ENCODE measurements at places on chromosomes 7 and 10.
A peak's percentile ranks its signal among the peaks of the same experiment; 100 is the strongest.

GRCh38 chr7:141455723-141456122, 95.5 kb upstream of the AGK start:
- H3K36me3 ChIP-seq: no peaks in the 10 kb centered on the region
- no peak overlapping the region for H3K4me3 ChIP-seq
- H3K4me1 ChIP-seq: 0 out of 2 replicates have a peak, but pooled peaks cover 1% of the 10 kb centered on the region
- H3K27me3 ChIP-seq: no peaks in the 10 kb centered on the region
- DNase-seq: no peak
- H3K27ac ChIP-seq: no peak overlapping the region

GRCh38 chr10:27752673-27753237, 7.1 kb upstream of the MKX start:
- H3K27me3 ChIP-seq: peaks cover 31% of the 10 kb centered on the region
- no peak for DNase-seq
- no peaks in the 10 kb centered on the region for H3K36me3 ChIP-seq

GRCh38 chr10:101050208-101051069, 11.3 kb upstream of the KAZALD1 start:
- peak; percentile 89 for DNase-seq
- H3K4me1 ChIP-seq: peaks cover 31% of the 10 kb centered on the region
- H3K36me3 ChIP-seq: no peaks in the 10 kb centered on the region

DNA sequence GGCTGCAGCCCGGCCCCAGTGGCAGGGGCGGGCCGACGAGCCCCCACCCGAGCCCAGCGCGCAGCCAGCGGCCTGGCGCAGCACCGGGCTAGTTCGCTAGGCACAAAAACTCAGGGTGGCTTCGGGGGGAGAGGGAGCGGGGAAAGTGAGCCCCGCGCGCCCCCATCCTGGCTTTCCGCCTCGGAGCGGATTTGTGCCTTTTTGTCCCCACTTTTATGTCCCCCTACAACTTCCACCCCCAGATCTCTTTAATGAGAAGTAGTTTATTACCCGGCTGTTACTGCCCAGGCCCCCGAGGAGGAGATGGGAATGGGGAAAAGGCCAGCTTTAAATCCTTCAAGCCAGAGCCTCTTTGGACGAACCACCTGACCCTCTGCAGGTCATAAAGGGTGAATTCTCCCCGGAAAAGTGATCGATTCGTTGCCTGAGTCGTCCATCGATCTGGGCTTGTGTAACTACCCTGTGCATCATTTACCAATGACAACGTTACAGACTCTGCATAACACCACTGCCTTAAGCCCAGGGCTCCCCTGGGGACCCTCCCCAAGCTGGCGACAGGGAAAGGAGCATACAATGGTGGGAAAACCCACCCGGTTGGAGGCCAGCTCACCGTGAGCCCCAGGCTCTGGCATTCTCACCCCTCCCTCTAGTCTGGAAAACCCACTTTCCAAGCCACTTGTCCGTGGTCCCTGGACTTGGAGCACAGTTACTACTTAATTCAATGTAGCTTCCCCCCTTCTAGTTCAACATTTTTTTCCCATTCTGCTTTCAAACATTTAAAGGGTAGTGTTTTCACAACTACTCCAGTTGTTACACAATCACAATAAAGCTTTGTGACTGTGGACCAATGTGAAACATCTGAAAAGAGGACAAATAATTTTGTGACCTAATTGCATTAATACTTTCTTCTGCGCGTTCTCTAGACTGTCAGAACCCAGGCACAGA, 748 bp upstream of the SH3PXD2A start:
- DNase-seq: peak; percentile 40
- H3K27me3 ChIP-seq: peaks cover 47% of the 10 kb centered on the region
- peaks cover 13% of the 10 kb centered on the region for H3K4me1 ChIP-seq
- no peak overlapping the region for H3K27ac ChIP-seq
- peak overlapping the region; percentile 92 for H3K4me3 ChIP-seq

DNA sequence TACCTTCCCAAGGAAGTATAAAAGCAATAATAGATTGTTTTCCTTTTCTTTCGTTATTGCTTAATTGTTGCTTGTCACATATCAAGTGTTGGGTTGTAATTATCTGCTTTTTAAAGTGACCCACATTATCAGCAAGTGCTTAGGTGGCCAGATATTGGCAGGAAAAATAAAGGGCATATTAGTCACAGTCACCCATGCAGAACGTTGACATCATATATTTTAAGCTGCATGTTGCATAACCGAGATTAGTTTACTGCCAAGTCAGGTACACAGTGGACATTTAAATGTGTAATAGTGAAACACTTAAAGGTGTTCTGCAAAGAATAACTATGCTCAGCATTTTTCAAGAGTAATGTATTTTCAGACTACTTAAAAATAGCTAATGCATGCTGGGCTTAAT, 11.4 kb downstream of the NEBL start:
- H3K4me3 ChIP-seq: no peak overlapping the region
- no peaks in the 10 kb centered on the region for H3K36me3 ChIP-seq
- no peak for DNase-seq
- peaks cover 12% of the 10 kb centered on the region for H3K4me1 ChIP-seq
- H3K27me3 ChIP-seq: no peaks in the 10 kb centered on the region

DNA sequence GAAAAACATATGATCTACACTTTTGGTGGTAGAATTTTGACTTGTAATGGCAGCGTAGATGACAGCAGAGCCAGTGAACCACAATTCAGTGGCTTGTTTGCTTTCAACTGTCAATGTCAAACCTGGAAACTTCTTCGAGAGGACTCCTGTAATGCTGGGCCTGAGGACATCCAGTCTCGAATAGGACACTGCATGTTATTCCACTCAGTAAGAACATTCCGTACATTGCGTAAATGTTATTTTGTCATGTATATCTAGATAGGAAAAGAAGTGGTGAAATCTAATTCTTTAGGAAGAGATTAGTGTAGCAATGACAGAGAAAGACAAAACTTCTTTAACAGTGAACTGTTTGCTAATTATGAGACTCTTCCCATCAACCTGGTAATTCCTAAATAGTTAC, 112.9 kb downstream of the PODXL start:
- H3K27me3 ChIP-seq: no peaks in the 10 kb centered on the region
- H3K27ac ChIP-seq: no peak overlapping the region
- H3K4me1 ChIP-seq: peaks cover 10% of the 10 kb centered on the region
- H3K36me3 ChIP-seq: 0 out of 2 replicates have a peak, but pooled peaks cover 2% of the 10 kb centered on the region
- no peak for DNase-seq

DNA sequence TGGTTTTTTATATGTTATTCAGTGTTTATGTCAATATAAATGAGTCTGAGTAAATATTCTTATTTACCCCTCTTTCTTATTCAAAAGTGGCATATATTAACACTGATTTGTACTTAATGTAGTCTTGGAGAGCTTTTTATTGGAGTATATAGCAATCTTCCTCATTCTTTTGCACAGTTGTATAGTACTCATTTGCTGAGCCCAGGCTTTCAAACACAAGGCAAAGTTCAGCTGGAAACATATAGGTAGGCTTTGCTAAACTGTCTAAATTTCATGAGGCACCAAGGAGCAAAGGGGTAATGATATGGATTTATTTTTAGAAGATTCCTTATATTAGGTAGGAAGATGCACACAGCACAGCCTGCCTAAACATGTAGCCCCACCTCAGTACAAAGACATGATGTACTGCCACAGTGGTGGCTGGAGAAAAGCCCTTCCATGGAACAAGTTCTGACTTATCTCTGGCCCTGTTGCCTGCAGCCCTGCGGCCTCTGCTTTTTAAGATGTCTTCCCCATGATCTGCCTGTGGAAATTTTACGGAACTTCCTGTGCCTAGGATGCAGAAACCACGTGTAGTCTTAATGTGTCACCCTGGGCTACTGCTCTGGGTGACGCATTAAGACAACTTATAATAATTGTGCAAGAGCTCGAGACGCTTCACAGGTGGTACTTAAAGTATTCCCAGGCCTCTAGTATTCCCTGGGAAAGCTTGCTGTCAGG, 9.6 kb upstream of the PDCD4 start:
- no peak for DNase-seq
- H3K27ac ChIP-seq: no peak overlapping the region
- H3K4me3 ChIP-seq: no peak overlapping the region
- H3K4me1 ChIP-seq: no peaks in the 10 kb centered on the region

- H3K27ac ChIP-seq: no peak overlapping the region
- no peak overlapping the region for H3K4me3 ChIP-seq
- no peaks in the 10 kb centered on the region for H3K27me3 ChIP-seq
Measured at GRCh38 chr10:77357611-77358310, 279.8 kb downstream of the KCNMA1 start.

DNA sequence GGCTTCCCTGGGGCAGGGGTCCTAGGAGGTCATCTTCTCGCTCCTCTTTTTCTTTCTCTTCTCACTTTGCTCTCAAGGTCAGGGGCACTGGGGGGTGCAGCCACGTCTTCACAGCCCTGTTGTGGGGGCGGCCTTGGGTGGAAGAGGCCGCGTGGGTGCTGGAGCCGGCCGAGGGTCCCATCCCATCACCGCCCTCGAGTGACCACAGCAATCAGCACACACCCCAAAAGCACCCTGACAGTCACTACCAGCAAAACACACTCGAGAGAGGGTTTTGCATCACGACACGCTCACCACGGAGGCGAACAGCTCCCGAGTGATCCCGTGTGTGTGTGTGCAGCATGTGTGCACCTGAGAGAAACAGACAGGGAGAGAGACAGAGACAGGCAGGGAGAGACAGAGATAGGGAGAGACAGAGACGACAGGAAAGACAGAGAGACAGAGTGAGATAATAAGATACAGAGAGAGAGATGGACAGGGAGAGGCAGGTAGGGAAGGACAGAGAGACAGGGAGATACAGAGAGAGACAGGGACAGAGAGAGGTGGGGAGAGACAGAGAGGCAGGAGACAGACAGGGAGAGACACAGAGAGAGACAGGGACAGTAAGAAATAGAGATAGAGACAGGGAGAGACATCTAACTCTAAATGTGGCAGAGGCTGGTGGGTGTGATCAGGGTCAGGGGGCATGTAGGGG, 100.9 kb downstream of the WDR37 start:
- no peak for DNase-seq
- no peaks in the 10 kb centered on the region for H3K36me3 ChIP-seq
- no peak overlapping the region for H3K27ac ChIP-seq
- no peaks in the 10 kb centered on the region for H3K4me1 ChIP-seq
- no peak overlapping the region for H3K4me3 ChIP-seq

DNA sequence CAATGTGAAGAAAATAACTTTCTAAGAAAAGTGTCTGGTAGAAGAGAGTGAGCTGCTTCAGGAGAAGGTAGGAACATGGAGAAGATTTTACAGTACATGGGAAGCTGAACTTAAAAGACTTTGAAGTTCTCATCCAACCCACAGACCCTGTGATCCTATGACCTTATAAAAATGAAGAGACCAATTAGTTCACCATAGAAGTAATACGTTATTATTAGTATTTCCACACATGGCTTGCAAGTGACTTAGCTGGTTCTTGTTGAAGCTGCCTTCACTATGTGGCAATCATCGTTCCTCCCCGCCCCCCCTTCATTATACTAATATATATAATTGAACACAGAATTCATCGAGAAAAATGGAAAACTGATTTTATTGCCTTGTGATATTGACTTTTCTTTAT, 129.1 kb downstream of the SND1 start:
- no peak overlapping the region for H3K27ac ChIP-seq
- DNase-seq: no peak
- no peaks in the 10 kb centered on the region for H3K36me3 ChIP-seq
- no peak overlapping the region for H3K4me3 ChIP-seq
- peaks cover 36% of the 10 kb centered on the region for H3K4me1 ChIP-seq

DNA sequence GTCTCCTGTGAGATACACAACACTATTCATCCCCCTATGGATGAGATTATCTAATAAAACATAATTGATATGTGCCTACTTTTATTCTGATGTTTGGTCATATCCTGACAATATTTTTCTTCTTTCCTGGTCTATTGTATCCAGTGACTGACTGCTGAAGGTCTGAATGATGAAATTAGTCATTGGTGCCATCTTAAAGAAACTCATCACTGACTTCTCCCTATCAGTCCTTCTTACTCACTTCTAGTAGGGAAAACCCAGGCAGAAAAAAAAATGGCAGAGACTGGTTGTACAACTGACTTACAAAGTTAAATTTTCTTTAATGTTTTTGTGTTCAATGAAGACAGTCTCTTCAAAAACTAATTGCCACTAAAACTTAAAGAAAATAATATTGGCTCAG, 377.4 kb downstream of the HTR7 start:
- no peak overlapping the region for H3K4me3 ChIP-seq
- H3K27ac ChIP-seq: no peak overlapping the region
- 0 out of 2 replicates have a peak, but pooled peaks cover 7% of the 10 kb centered on the region for H3K4me1 ChIP-seq

- no peaks in the 10 kb centered on the region for H3K27me3 ChIP-seq
- DNase-seq: no peak
- H3K4me3 ChIP-seq: no peak overlapping the region
- H3K36me3 ChIP-seq: peaks cover 8% of the 10 kb centered on the region
- peaks cover 18% of the 10 kb centered on the region for H3K4me1 ChIP-seq
Measured at GRCh38 chr10:31697271-31698180, 231.1 kb downstream of the ARHGAP12 start.

DNA sequence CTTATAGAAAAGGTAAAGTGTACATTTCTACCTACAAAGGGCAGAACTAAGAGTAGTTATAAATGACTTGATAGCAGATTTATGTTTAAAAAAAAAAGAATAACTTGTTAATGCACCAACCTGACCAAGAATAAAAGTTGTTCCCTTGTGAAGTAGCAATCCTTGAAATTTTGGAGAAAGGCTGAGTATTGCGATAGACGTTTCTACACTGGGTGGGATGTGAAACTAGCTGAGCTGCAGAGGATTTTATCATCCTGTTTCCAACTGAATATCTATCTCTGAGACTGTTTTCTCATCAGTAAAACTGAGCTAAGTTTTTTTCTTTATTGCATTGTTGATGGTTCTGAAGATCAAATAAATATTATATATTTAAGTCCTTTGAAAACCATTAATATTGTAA, 14.6 kb downstream of the MDFIC start:
- H3K36me3 ChIP-seq: no peaks in the 10 kb centered on the region
- H3K27me3 ChIP-seq: no peaks in the 10 kb centered on the region
- DNase-seq: no peak
- H3K4me1 ChIP-seq: peaks cover 1% of the 10 kb centered on the region
- H3K27ac ChIP-seq: no peak overlapping the region

DNA sequence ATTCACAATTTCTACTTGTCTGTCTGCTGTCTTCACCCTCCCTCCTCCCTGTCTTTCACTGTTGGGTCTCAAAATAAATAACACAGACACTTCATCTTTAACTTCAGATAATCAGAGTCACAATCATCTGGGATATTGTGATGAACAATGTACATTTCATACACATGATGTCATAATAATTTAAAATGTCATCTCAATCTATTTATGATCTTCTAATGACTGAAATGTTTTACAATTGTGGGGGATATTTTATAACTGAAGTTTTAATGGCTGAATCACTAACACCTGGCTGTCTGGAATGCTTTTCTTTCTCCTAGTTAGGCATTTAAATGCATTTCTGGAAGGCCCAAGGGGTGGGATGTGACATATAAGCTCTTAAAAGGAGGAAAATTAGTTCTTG, 859.8 kb downstream of the LRMDA start:
- no peak overlapping the region for H3K4me3 ChIP-seq
- DNase-seq: no peak
- H3K27me3 ChIP-seq: no peaks in the 10 kb centered on the region
- no peak overlapping the region for H3K27ac ChIP-seq
- H3K4me1 ChIP-seq: no peaks in the 10 kb centered on the region

All from GM23338 (cell line).